Fibroblast of villous mesenchyme (primary cell): ENCODE measurements at places on chromosomes 2 and 18. TPM values are rescaled to one million over a fixed set of nuclear protein-coding genes. Genes with fewer than 3 reads are reported as not detected.

MAL gene
- not detected in 2 replicates for total RNA-seq

IL1RL2 gene
- 0.32 and 1.3 TPM in 2 replicates for total RNA-seq

AQP12B gene
- not detected in 2 replicates for total RNA-seq

RPL31 gene
- 672 and 815 TPM in 2 replicates for total RNA-seq

APOB gene
- total RNA-seq: under 0.01 TPM in 2 replicates

KRTCAP3 gene
- not detected in 2 replicates for total RNA-seq

FAM110C gene
- total RNA-seq: not detected in 2 replicates

LIMS4 gene
- total RNA-seq: 27.2 and 37.7 TPM in 2 replicates

- no peak for DNase-seq
These were observed 461.3 kb upstream of the DCC start for GRCh38 chr18:51878724-51879123.

DNA sequence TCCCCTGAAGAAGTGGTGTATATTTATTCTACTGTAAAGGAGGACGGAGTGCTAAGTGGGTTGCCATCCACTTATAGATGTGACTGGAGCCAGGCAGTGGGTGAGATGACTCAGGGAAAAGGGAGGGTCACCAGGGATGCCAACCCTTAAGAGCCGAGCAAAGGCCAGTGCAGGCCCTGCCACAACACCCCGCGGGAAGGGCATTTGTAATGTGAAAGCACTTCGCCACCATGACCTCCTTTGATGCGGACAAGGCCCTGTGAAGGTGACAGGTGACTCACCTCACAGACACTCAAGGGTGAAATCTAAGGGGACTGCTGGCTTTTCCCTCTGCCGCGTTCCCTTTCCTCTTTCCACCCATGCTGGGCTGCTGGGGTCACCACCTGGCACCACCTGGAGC lies 50.2 kb upstream of the MRPL33 start:
- DNase-seq: no peak

DNA sequence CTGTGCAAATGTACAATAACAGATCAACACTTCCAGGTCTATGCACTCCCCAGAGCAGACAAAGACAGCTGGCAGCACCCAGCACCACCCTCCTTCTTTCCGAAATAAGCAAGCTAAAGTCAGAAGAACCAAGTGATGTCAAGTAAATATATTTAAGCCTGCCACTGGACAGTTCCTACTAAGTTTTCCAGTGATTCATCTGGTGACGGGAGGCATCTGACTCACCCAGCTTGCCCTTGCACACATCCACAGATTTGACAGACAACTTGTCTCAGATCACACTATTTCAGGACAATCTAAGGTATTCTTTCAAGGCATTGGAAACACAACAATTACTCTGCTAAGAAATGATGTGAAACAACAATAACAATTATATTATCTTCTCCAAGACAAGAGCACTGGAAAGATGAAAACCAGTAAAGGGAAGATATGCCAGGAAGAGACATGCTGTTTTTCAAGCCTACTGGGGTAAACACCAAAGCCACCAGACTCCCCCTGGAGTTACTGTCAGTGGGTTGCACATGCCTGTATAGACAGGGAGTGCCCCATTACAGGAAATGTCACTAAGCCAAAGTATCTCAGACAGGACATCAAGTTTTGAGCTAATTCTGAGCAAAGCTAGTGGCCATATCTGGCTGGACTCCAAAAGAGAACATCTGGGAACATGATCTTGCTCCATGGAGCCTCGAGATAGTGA lies 287.9 kb upstream of the KLHL29 start:
- DNase-seq: no peak

GRCh38 chr2:42925742-42926433 lies 133.5 kb upstream of the HAAO start:
- DNase-seq: no peak

DNA sequence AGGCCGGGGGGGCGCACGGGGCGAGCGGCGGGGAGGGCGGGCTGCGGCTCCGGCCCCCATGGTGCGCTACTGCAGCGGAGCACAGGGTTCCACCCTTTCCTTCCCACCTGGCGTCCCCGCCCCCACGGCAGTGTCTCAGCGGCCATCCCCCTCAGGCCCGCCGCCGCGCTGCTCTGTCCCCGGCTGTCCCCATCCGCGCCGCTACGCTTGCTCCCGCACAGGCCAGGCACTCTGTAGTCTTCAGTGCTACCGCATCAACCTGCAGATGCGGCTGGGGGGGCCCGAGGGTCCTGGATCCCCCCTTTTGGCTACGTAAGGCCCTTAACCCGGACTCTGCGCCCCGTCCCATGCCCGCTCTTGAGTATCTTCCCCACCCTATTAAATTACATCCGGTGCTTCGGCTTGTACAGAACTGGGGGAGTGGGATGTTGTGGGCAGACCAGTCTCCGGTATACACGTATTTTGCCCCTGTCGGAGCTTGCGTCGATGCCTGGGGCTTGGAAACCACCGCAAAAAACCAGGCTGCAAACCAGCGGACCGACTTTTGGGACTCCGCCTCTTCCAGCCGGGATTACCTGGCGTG lies 598 bp upstream of the WBP1 start:
- DNase-seq: no peak

GRCh38 chr2:202555356-202555755 lies 79.4 kb upstream of the FAM117B start:
- no peak for DNase-seq

DNA sequence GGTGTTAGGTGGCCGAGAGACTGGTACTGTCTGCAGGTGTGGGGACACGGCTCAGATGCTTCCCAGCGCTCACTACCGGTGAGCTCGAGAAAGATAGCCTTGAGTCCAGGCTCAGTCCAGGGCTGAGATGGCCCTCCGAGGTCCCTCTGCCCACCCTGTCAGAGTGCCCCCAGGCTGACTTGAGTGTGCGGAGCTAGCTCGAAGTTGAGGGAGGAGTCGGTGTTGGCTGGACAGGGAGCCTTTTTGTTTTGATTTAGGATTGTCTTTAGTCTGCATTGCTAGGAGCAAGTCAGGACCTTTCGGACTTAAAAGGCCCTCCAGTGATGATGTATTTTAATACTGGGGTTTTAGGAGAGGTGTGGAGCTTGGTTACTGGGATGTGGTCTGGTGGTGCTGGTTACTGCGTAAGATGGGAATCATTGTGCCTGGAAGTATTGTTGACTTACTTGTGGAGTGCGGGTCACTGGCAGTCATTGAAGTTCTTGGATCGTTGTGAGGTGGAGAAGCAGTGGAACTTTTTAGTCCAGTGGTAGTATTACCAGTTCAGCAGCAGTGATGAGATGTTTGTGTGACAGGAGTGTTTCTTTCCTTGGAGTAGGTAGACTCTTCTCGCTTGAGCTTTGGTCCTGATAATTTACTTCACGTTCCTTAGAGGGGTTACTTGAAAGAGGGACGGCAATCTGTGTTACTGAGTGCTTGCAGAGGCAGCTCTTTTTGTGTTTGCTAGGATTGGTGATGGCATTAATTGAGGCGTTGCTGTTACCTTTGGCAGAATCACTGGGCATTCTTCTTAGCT lies 633 bp downstream of the KIAA1328 start:
- peak; percentile 43 for DNase-seq

GRCh38 chr2:70161069-70161534 lies 29.7 kb downstream of the C2orf42 start:
- DNase-seq: no peak

GRCh38 chr2:80030135-80030534 lies 274.4 kb downstream of the LRRTM1 start:
- no peak for DNase-seq

- DNase-seq: no peak
These were observed 34.2 kb upstream of the GLI2 start for GRCh38 chr2:120701499-120701898.

GRCh38 chr2:175356901-175357300 lies 175.4 kb upstream of the ATP5MC3 start:
- no peak for DNase-seq

DNA sequence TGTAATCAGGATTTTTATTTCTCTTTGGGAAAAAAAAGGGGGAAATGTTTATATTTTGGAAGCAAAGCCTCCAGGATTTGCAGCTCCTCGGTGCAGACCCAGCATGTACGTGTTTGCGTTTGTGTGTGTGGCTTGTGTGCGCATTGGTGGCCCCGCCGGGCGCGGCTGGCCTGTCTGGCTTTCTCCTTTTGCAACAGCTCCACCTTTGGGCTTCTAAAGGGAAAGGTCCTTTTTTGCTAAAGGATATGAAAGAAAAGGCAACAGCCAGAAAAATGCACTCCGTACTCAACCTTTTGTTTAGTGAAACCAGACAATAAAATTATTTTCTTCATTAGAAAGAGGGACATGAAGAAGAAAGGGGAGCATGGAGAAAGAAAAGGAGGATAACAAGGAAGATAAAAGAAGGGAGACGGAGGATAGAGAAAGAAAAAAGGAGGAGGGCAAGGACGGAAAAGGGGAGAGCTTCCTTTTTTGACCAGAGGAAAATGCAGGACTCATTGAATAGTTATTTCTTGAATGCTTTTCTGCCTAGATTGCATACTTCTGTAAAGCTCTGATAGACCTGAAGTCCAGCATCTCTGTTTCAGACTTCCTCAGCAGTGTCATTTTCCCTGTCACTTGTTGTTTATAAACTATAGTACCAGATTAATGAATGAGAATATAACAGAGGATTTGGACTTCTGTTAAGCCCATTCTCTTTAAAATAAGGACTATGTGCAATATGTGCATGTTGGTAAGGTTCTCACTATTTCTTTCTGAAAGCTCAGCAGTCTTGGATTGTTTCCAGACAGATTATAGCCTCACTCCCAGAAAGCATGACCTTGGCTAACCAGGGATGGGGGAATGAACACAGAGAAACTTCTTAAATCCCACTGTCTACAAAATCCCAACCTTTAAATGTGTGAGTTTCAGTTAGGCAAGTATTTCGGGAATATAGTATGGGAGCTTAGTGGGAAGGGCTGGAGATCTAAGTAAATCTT lies 563.1 kb upstream of the PIK3C3 start:
- peak; percentile 28 for DNase-seq

- DNase-seq: no peak
These were observed 428.9 kb upstream of the FANCL start for GRCh38 chr2:58669998-58670397.

DNA sequence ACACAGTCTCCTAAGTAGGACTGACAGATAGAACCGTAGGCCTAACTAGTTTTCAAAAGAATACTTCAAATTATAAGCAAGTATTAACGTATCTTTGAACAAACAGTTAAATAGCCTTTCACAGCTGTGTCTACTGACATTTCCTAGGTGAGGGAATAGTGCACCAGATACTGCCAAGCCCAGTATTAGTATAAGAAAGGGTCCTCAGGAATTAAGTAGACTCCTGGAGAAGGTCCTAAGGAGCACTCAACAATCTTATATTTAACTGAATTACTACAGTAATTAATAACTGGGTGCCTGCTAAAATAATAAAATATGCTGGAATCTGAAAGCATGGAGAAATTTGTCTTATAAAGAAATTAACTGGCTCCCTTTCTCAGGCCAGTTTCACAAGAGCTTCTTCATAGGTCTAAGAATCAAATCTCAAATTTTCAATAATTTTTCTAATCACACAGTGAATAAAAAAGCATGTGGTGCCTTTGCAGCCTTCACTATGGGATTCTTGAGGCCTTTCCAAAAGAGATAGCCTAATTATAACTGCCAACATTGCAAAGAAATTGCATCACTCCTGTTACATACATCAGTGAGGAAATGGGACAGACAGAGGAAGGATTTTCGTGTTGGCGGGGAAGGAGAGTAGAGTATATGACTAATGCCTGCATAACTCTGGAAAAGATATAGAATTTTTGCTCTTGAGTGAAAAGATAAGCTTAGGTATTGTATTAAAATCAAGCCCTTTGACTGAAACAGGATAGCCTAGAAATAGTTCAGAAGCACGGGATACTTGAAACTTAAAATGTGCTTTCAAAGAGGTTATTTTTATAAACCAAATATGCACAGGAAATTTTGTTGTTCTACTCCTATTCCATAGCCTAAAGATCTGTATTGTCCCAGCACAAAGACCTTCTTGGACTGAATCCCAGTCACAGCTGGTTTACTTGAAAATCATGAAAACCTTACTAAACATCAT lies 228.6 kb upstream of the STK17B start:
- DNase-seq: peak; percentile 95

GRCh38 chr2:235677276-235677788 lies 183.5 kb downstream of the AGAP1 start:
- peak; percentile 82 for DNase-seq

GRCh38 chr2:196263181-196263747 lies 91.9 kb upstream of the STK17B start:
- DNase-seq: peak; percentile 84

DNA sequence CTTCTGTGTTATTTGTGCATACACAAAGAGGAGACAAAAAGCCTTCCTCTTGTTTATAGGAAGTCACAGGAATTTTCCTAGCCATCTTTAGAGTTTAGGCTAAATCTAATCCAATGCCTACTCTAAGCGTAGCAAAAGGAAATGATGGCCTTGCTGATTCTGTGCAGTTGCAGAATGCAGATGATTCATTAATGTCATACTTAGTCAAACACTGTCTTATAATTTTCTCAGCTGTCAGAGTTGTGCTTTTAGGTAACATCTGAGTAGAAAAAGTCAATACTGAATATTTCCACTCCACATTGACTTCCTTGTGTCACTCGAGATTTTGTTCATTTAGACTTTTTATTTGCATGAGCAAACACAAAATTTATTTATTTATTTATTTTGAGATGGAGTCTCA lies 157.9 kb upstream of the FOSL2 start:
- DNase-seq: no peak

DNA sequence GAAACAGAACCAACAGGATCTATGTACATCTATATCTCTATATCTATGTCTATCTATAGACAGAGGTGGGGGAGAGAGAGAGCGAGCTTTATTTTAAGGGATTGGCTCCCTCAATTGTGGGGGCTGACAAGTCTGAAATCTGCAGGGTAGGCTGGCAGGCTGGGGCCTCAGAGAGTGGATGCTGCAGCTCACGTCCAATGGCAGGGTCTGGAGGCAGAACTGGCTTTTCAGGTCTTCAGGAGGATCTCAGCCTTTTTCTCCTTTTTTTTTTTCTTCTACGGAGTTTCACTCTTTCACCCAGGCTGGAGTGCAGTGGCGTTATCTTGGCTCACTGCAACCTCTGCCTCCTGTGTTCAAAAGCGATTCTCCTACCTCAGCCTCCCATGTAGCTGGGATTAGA lies 77.2 kb downstream of the ARL4C start:
- no peak for DNase-seq

GRCh38 chr2:190344276-190344827 lies 963 bp downstream of the INPP1 start:
- no peak for DNase-seq

- peak; percentile 74 for DNase-seq
These were observed 127.1 kb downstream of the ETAA1 start for GRCh38 chr2:67524213-67524612.

GRCh38 chr2:158688721-158689120 lies 106.4 kb upstream of the DAPL1 start:
- no peak for DNase-seq

GRCh38 chr2:191557841-191558240 lies 120.1 kb upstream of the NABP1 start:
- DNase-seq: no peak

- DNase-seq: no peak
These were observed 126.1 kb downstream of the MTX2 start for GRCh38 chr2:176395273-176395854.

GRCh38 chr18:58359218-58359617 lies 269.7 kb downstream of the ALPK2 start:
- peak; percentile 29 for DNase-seq

GRCh38 chr18:54765636-54766375 lies 62.5 kb upstream of the RAB27B start:
- DNase-seq: no peak

- peak; percentile 9 for DNase-seq
These were observed 368.5 kb upstream of the CNTNAP5 start for GRCh38 chr2:123656590-123656989.

GRCh38 chr2:223925106-223925505 lies 20.0 kb downstream of the WDFY1 start:
- DNase-seq: peak; percentile 82
